Esophagus muscularis mucosa (tissue), 4 donors: ENCODE measurements at places on chromosomes 13 and 19.

DNA sequence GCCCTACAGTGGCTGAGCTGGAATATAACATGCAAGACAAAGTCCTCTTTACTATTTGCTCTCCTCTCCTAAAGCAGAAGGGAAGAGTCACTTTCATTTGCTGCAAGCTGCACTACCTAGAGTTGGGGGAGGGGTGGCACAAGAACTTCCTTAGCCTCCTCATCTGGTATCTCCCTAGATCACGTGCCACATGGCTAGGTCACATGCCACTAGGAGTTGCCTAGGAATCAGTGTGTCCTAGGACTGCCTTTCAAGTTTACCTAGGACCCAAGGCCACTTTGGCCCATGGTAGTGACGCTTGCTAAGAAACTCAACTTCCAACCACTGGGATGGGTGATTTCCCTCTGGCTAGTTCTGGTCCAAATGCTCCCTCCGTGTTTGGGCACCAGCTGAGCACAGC, 625.2 kb downstream of the DIAPH3 start:
- DNase-seq: no peak

- DNase-seq: no peak
Measured at GRCh38 chr19:10191347-10191746, 3.4 kb downstream of the DNMT1 start.

GRCh38 chr13:67231289-67232000, 1.3 kb upstream of the PCDH9 start:
- DNase-seq: no peak

DNA sequence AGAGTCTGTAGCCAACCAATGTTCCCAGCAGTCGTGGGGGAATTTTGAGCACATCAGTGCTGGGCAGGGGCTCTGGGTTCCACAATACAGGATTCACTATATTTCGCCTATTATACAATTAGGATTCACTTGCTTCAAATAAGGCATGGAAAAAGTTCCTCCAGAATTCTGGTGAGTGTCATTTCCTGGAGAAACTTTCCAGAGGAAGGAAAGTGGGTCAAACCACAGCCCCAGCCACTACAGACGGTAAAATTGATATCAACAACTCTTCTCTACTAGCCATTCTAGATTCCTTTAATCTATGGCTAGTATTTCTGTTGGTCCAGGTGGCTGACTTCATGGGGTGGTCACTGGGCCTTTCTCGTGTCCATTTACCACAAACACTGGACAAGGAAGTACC, 10.5 kb downstream of the MYCBP2 start:
- no peak for DNase-seq

GRCh38 chr13:111610081-111610480, 289.6 kb downstream of the TEX29 start:
- DNase-seq: no peak

GRCh38 chr19:4173479-4174212, 8.7 kb downstream of the SIRT6 start:
- no peak for DNase-seq

DNA sequence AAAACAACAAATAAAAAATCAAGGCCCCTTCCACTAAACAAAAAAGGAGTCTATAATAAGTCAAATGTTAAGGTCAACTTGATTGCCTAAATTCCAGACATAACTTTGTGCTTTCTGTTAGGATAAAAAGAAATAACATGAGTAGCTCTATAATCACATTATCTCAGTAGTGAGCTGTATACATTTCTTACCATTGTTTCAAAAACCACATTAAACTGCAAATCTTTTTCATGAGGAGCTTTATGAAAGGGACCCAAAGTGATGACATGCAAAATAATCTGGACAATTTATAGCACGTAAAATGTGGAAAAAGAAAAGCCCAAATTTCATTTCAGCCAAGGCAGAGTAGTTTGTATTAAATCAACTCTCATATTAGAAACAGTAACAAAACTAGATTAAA, 269.2 kb downstream of the KLF12 start:
- no peak for DNase-seq

DNA sequence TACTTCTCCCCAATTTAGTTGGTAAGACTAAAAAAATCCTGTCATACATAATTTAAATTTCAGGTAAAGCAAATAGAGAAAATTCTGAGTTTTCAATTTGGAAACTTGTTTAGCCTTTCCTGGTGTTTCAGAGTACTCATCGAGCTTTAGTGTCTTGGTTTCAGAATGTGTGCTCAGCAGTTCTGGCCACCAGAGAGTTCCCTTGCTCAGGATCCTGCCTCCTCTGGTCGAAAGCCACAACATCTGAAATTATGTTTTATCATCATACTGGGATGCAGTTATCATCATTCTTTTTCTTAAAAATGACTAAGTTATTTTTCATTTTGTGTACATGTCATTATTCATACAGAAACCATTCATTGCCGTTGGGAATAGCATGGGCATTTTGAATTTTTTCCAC, 263.2 kb upstream of the SPRY2 start:
- no peak for DNase-seq

- no peak for DNase-seq
Measured at GRCh38 chr13:65638572-65639168, 1591.5 kb downstream of the PCDH9 start.

DNA sequence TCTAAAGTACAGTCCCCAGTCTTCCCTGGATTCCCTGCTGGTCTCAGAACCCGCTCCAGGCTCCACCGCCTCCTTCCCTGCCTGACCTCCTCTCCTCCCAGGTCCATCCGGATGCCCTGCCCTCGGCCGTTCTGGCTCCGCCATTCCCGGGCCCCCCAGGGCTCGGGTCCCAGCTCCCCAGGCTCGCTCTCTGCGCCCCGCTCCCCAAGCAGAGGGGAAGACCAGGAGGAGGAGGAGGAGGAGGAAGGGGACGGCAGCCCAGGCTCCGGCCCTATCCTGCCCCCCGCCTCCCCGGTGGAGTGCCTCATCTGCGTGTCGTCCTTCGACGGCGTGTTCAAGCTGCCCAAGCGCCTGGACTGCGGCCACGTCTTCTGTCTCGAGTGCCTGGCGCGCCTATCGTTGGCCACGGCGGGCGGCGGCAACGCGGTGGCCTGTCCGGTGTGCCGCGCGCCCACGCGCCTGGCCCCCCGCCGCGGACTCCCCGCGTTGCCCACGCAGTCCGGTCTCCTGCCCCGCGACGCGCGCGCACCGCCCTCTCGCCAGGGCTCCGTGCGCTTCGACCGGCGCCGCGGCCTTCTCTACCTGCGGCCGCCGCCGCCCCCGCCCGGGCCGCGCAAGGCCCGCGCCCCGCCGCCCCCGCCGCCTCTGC, 647 bp downstream of the RNF225 start:
- DNase-seq: no peak

GRCh38 chr13:60111691-60112090, 52.0 kb downstream of the DIAPH3 start:
- DNase-seq: no peak

DNA sequence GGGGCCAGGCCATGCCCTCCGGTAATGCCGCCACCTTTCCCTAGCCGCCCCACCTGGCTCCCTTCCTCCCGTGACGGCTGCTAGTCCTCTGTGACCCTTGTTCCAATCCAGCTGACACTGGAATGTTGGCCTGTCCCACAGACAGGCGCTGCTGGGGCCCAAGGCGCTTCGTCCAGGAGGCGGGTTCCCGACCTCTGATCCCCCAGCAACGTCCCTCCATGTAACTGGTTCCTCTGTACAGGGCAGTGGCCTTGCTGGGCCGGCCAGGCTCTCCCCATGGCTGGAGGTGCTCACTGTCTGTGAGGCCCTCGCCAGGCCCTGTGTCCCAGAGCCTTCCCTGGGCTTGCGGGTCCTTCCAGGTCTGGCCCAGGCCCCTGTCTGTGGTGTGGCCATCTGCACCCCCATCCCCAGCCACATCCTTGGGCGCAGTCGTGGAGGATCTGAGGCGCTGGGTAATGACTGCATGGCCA, 6.8 kb upstream of the GRIN3B start:
- no peak for DNase-seq
